Aorta (tissue), 5 donors: ENCODE measurements at places on chromosomes 7 and 10. TPM values are rescaled to one million over a fixed set of nuclear protein-coding genes. Genes with fewer than 3 reads are reported as not detected.

Gene OLAH
- 4.4 TPM for polyA plus RNA-seq

GRCh38 chr10:14433147-14433546 is 102.4 kb upstream of the FRMD4A start:
- DNase-seq = no peak

DNA sequence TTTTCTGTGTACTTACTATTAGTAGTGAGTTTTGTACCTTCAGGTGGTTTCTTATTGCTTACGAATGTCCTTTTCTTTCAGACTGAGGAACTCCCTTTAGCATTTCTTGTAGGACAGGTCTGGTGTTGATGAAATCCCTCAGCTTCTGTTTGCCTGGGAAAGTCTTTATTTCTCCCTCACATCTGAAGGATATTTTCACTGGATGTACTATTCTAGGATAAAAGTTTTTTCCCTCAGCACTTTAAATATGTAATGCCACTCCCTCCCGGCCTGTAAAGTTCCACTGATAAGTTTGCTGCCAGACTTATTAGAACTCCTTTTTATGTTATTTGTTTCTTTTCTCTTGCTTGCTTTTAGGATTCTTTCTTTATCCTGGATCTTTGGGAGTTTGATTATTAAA is 1.7 kb upstream of the CYCS start:
- DNase-seq = no peak

Gene CYTH3
- 20.2 TPM for polyA plus RNA-seq

DNA sequence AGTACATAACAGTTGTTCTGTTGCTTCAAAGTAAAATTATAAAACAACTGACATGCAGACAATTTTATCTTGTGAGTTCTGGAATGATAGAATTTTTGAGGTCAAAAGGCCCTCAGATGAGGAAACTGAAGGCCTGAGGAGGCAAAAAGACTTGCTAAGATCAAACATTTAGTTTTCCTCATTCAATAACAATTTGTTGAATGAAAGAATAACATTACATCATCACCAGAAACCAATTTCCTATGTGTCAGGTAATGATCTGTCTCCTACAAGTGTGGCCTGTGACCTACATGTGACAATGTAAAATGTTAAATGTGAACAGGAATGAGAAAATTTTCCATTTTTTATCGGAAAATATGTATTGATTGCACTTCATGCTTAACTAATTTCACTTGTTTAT is 16.6 kb upstream of the ASB4 start:
- DNase-seq = no peak

DNA sequence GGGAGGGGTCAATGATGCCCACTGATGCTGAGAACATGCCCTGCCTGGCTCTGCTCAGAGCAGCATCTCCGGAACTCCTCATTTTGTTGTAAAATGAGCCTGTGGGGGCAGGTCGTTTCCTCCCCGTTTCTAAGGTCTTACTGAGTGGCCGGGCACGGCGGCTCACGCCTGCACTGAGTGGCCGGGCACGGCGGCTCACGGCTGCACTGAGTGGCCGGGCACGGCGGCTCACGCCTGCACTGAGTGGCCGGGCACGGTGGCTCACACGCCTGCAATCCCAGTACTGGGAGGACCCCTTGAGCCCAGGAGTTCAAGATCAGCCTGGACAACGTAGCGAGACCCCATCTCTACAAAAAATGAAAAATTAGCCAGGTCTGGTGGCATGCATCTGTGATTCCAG is 39.0 kb upstream of the FOXL3 start:
- no peak for DNase-seq

DNA sequence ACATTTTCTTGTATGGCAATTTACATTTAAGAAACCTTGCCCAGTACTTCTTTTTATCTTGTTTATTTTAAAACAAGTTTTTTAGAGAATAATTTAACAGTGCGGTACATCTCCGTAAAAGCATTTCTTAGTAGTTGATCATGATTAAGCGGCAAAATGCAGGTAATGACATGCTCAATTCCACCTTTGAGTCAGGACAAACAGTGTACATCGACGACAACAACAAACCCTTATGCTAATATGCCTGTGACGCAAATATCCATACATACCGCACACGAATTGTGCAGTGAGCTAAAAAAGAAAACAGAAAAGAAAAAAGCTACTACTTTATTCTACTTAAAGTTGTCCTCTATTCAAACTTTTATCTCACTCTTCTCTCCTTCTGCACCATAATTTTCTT is 1.9 kb downstream of the MAGI2 start:
- no peak for DNase-seq

DNA sequence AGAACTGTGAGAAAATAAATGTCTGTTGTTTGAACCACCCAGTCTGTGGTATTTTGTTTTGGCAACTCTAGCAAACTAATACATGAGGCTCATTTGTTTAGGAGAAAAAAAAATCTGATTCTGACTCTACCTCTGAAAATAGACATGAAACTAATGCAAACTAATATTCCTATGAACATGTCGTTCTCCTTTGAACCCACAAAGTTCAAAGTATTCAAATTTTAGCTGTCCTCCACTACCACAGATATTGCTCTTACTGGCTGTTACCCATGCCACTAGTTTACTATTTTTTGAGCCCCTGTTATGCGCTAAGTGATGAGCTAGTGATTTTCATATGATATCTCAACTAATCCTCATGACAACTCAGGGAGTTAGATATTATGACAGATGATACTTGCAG is 58.8 kb upstream of the ZNF804B start:
- DNase-seq = no peak

Gene CLCN1
- not detected for polyA plus RNA-seq

DNA sequence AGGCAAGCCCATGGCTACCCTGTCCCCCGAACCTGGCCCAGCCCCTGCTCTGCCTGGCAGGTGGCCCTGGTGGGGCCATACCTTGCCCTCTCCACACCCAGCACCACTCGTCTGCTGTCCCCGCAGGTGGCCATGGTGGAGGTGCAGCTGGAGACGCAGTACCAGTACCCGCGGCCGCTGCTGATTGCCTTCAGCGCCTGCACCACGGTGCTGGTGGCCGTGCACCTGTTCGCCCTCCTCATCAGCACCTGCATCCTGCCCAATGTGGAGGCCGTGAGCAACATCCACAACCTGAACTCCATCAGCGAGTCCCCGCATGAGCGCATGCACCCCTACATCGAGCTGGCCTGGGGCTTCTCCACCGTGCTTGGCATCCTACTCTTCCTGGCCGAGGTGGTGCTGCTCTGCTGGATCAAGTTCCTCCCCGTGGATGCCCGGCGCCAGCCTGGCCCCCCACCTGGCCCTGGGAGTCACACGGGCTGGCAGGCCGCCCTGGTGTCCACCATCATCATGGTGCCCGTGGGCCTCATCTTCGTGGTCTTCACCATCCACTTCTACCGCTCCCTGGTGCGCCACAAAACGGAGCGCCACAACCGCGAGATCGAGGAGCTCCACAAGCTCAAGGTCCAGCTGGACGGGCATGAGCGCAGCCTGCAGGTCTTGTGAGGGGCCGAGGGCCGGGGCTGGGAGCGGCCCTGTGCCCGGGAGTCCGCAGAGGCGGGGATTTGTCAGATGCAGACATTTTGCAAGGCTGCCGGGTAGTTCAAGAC is 13.2 kb downstream of the ORAI2 start:
- no peak for DNase-seq

Gene GRID1
- not detected for polyA plus RNA-seq

DNA sequence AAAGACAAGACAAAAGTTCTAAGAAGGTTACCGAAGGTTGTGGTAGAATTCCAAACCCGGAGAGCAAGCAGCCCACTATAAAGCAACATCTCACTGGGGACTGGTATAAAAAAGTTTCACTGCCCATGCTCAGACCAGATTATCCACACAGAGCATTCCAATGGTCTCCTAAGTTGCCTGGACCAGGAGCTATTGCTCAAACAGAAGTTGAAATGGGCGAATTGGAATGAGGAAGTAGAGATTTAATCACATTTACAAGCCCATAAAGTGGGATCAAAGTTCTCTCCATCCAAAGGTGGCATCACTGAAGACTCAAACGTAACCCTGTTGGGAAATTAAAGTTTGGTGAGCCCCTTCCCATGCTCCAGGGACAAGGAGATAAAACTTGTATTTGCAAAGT is 19.8 kb downstream of the OR2F1 start:
- DNase-seq = no peak

Gene ANKRD61
- not detected for polyA plus RNA-seq

Gene CCSER2
- 23.1 TPM for polyA plus RNA-seq

Gene PDIA4
- polyA plus RNA-seq = 47.7 TPM

Gene LIPN
- polyA plus RNA-seq = 0.43 TPM

DNA sequence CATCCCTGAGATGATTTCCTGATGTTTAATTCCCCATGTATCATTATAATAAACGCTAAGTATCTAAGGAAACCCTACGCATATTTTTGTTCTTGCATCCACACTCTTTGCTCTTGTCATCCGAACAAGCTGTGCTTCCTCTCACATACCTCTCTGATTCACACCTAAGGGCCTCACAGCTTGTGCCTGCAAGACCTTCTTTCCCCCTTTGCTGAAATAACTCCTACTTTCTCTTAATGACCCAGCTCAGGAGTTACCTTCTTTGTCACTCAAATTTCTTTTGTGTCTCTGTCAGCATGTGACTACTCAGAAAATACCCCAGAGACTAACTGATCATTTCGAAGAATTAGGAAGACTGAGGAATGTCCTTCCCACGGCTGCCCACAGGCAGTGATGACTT is 209.3 kb upstream of the IMMP2L start:
- no peak for DNase-seq

Gene GIMAP4
- polyA plus RNA-seq = 3.2 TPM

DNA sequence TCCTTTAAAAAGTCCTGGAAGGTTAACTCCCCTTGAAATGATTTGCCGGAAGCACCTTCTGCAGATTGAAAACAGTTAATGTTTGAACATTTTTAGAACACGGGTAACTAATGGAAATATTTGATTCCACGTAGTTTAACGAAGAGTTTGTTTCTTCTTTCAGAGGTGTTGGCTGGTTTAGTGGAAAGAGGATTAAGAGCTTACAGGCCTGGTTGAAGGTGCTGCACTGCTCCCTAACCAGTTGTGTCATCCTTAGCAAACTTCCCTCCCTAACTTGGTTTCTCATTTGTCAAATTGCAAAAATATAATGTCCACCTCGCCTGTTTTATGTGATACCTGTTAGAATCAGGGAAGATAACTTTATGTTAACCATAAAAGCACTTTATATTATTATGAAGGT is 243.0 kb upstream of the FZD8 start:
- DNase-seq = no peak

- DNase-seq = no peak
Observed at GRCh38 chr10:120996456-120997034, 145.4 kb downstream of the WDR11 start.

Gene ITPRID1
- polyA plus RNA-seq = not detected

Gene HMX2
- polyA plus RNA-seq = not detected

GRCh38 chr7:5514440-5515035 is 90.9 kb upstream of the TNRC18 start:
- DNase-seq = no peak

DNA sequence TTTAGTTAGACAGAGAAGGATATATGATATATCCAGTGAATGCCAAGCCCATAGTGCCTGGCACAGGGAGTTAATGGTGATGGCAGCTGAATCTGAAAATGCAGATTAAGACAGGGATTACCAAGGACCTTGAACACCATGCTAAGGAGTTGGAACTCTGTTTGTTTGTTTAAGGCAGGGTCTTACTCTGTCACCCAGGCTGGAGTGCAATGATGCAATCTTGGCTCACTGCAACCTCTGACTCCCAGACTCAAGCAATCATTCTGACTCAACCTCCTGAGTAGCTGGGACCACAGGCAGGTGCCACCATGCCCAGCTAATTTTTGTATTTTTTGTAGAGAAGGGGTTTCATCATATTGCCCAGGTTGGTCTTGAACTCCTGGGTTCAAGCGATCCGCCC is 1.6 kb downstream of the AKR1D1 start:
- no peak for DNase-seq

GRCh38 chr10:95428701-95429100 is 132.5 kb downstream of the SORBS1 start:
- no peak for DNase-seq
